ENCODE measurements at places on chromosomes 4 and X. TPM values are rescaled to one million over a fixed set of nuclear protein-coding genes. Genes with fewer than 3 reads are reported as not detected.
A peak's percentile ranks its signal among the peaks of the same experiment; 100 is the strongest.

DNA sequence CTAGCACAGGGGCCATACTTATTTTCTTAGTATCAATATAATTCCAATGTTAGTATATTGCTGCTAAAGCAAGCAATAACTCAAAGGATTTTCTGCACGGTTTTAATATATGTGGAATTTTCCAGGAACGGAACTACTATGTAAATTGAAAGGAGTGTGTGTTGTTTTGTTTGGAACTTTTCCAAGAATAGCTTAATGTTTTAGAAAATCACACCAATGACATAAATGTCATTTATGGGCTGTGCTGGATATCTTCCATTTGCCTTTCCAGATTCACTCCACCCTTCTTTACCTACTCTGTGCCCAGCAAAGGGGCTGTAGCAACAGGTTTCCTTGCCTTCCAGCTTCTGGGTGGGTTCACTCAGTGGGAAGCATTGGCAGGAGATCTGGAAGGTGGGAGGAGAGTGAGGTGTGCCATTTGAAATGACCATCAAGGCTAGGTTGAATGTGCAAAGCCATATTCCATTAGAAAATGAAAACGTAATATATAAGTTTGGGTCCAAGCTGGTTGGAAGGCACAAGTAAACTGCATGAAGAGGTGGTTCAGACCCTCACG is 25.2 kb upstream of the ZFX start:
- no peak for DNase-seq
- no peak overlapping the region for H3K27ac ChIP-seq
- H3K27me3 ChIP-seq: no peaks in the 10 kb centered on the region

GRCh38 chrX:27966492-27966891 is 14.8 kb downstream of the DCAF8L1 start:
- H3K27me3 ChIP-seq: no peaks in the 10 kb centered on the region
- H3K36me3 ChIP-seq: no peaks in the 10 kb centered on the region
- no peaks in the 10 kb centered on the region for H3K4me1 ChIP-seq
- H3K27ac ChIP-seq: no peak overlapping the region
- no peak overlapping the region for H3K4me3 ChIP-seq

DNA sequence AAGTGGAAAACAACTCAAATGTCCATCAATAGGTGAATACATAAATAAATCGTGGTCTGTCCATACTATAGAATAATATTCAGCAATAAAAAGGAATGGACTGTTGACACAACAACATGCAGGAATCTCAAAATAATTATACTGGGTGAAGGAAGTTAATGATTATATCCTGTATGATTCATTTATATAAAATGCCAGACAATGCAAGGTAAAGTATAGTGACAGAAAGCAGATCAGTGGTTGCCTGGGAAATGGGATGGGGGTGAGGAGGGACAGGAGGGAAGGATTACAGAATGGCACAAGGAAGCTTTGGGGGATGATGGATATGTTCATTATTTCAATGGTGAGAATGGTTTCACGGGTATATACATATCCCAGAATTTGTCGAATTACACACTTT is 12.3 kb downstream of the PYURF start:
- H3K4me1 ChIP-seq: no peaks in the 10 kb centered on the region
- no peak for DNase-seq
- H3K27me3 ChIP-seq: no peaks in the 10 kb centered on the region
- no peak overlapping the region for H3K4me3 ChIP-seq
- H3K36me3 ChIP-seq: no peaks in the 10 kb centered on the region

- H3K36me3 ChIP-seq: no peaks in the 10 kb centered on the region
- H3K4me3 ChIP-seq: no peak overlapping the region
- peak; percentile 67 for DNase-seq
- no peak overlapping the region for H3K27ac ChIP-seq
- H3K27me3 ChIP-seq: no peaks in the 10 kb centered on the region
- peaks cover 10% of the 10 kb centered on the region for H3K4me1 ChIP-seq
Measured at GRCh38 chrX:4547213-4547836, 833.9 kb upstream of the PRKX start.

Gene RPA4
- 0.60 TPM for total RNA-seq

DNA sequence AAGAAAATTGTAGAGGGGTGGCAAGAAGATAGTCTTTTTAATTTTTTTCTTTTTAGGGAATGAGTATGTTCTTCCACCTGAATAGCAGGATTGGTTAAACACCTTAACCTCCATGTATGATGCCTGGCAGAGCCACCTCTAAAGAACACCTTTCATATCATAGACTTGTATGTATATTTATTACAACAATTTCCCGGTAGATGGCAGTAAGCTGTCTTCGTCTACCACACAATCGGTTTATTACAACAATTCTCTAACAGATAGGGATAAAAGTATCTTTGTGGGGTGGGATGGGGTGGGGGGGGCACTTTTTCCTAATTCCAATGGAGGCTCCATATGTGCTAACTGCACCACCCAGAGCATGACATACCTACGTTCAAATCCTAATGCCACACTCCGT is 255.5 kb downstream of the LDB2 start:
- peak; percentile 16 for DNase-seq
- H3K27me3 ChIP-seq: no peaks in the 10 kb centered on the region
- no peaks in the 10 kb centered on the region for H3K4me1 ChIP-seq
- H3K4me3 ChIP-seq: no peak overlapping the region

DNA sequence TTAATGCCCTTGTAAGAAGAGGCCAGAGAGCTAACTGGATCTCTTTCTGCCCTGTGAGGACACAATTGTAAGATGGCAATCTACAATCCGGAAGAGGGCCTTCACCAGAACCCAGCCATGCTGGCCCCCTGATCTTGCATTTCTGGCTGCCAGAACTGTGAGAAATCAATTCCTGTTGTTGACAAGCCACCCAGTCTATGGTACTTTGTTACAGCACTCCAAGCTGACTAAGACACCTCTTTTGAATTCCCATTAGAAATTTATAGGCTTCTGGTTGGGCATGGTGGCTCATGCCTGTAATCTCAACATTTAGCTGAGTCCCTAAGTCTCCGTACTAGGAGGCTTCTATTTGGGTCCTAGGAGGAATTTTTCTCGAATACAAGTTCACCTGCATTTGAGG is 48.8 kb upstream of the RELL1 start:
- no peaks in the 10 kb centered on the region for H3K36me3 ChIP-seq
- no peak overlapping the region for H3K27ac ChIP-seq
- H3K27me3 ChIP-seq: no peaks in the 10 kb centered on the region
- no peak overlapping the region for H3K4me3 ChIP-seq
- peaks cover 4% of the 10 kb centered on the region for H3K4me1 ChIP-seq

Gene SLC25A43
- 2.0 TPM for total RNA-seq

- H3K27ac ChIP-seq: no peak overlapping the region
- no peak for DNase-seq
- H3K4me1 ChIP-seq: no peaks in the 10 kb centered on the region
- H3K4me3 ChIP-seq: no peak overlapping the region
Measured at GRCh38 chr4:128427832-128428366, 140.3 kb upstream of the PGRMC2 start.

- DNase-seq: no peak
- peak within 1 kb of the TSS; percentile 36 for H3K4me3 ChIP-seq
- H3K36me3 ChIP-seq: no peaks in the 10 kb centered on the region
- peaks cover 87% of the 10 kb centered on the region for H3K27me3 ChIP-seq
- H3K4me1 ChIP-seq: no peaks in the 10 kb centered on the region
Measured at GRCh38 chrX:17860811-17861488, at the start of gene RAI2. Gene RAI2, minus strand, starts transcription at chrX:17861298. Its CDS starts 59,288 bp downstream, at chrX:17802010.

Gene KANTR
- 5.8 TPM for total RNA-seq

Gene GABRG1
- not detected for total RNA-seq

Gene APOOL
- total RNA-seq: 5.8 TPM

- H3K27ac ChIP-seq: no peak overlapping the region
- DNase-seq: peak; percentile 59
- H3K4me1 ChIP-seq: no peaks in the 10 kb centered on the region
- no peaks in the 10 kb centered on the region for H3K36me3 ChIP-seq
Measured at GRCh38 chr4:141849778-141850177, 213.4 kb downstream of the IL15 start.

DNA sequence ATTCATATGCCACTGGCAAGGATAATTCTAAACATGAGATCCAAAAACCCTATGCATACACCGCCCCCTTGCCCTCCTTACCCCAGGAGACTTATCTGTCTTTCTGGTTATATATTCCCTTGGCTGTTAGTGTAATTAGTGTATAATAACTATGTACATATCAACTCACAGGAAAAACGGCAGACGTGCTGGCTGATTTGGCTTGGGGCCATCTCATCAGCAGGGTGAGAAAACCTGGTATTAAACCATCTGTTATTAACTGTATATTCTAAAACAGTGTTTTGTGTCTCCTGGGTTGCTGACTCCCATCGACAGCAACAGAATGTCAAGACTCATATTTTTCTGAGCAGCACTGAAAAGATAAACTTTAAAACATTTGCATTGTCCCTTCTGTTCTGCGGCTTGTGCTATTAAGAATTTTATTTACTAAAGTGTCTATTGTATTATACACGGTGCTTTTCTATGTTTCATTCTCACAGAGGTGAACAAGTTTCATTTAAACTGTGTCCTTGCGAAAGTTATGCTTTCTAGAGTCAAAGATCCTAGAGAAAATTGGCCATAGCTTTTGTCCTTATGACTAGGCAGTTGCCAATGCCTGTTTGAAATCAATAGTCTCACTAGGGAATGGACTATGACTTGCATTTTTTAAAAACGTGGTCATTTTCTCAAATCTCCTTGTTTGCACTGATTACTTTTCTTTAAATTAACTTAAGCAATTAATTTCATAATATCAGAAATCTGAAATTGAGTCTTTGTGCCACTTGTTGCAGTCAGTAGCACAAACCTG is 211.5 kb upstream of the MID1 start:
- no peaks in the 10 kb centered on the region for H3K36me3 ChIP-seq
- H3K4me1 ChIP-seq: peaks cover 11% of the 10 kb centered on the region
- H3K4me3 ChIP-seq: peak overlapping the region; percentile 42
- peak overlapping the region; percentile 89 for H3K27ac ChIP-seq

Gene OTC
- not detected for total RNA-seq

Gene TCEAL6
- total RNA-seq: not detected

Gene PAGE4
- total RNA-seq: not detected

Gene PLP1
- 0.07 TPM for total RNA-seq

Gene HDX
- total RNA-seq: 2.7 TPM
